ENCODE measurements at places on chromosomes 12 and 14.
A peak's percentile ranks its signal among the peaks of the same experiment; 100 is the strongest.

- no peak for DNase-seq
Observed at GRCh38 chr12:578748-579419, 84.4 kb downstream of the NINJ2 start.

DNA sequence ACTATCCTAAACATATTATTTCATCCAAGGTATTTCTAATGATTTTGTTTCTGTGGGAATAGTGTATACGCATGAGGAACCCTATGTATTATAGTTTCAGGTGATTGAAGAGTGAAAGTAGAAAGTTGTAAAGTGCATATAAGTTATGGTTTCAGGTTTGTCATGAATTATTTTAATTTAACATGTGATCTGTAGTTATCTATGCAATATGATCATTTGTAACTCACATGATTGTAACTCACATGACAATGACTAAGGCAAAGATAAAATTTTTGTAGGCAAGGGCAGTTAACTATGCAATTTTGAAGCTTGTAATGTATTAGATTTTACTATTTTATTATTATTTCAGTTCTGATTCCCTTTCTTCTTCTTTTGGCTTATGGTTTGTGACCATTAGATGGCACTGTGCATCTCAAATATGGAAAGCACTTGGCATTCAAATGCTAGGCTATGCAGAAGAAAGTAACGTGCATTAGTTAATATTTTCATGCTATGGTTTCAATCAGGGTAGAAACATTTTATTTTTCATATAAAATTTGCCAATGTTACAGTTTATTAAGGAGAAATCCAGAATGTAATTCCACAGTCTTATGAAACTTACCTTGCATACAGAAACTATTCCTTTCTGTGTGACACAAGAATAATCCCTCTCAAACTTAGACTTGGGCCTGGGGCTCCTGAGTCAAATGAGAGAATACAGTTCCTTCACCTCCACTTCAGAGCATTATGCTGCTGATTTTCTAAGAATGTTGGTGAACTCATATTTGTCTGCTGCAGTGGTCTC is 15.8 kb upstream of the TMEM30B start:
- peak; percentile 34 for DNase-seq

- DNase-seq: peak; percentile 48
Observed at GRCh38 chr14:84819528-84819927, 710.4 kb upstream of the FLRT2 start.

- DNase-seq: no peak
Observed at GRCh38 chr12:64860446-64860998, 36.1 kb downstream of the TBC1D30 start.

GRCh38 chr12:5777451-5777850 is 167.6 kb downstream of the ANO2 start:
- DNase-seq: peak; percentile 24

DNA sequence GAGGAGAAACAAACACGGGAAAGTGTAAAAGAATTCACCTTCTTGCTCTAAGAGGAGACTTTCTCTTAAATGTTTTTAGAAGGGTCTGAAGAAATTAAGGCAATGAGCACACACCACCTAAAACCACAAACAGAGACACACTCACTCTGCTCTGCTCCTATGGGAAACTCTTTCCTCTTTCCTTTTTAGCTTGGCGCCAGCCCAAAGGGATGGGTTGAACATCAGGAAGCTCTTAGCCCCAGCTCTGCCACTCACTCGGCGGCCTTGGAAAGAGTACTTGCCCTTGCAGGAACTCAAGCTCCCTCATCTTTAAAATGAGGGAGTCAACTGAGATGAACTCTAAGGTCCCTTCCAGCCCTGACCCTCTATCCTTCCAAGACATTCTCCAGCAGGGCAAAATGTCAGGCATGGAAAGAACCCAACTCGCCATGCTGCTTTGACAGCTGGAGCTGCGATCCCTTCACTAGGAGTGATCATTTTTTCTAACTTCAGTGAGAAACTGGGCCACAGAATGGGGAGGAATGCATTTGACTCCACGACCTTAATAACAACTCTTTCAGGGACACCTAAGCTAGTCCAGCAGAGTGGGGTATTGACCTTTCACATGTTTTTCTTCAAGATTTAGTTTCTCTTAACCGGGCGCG is 980 bp upstream of the RNASE8 start:
- DNase-seq: peak; percentile 75

- DNase-seq: no peak
Observed at GRCh38 chr14:103100281-103101121, 6.0 kb downstream of the EXOC3L4 start.

- peak; percentile 69 for DNase-seq
Observed at GRCh38 chr12:13233830-13234641, 37.5 kb downstream of the EMP1 start.

DNA sequence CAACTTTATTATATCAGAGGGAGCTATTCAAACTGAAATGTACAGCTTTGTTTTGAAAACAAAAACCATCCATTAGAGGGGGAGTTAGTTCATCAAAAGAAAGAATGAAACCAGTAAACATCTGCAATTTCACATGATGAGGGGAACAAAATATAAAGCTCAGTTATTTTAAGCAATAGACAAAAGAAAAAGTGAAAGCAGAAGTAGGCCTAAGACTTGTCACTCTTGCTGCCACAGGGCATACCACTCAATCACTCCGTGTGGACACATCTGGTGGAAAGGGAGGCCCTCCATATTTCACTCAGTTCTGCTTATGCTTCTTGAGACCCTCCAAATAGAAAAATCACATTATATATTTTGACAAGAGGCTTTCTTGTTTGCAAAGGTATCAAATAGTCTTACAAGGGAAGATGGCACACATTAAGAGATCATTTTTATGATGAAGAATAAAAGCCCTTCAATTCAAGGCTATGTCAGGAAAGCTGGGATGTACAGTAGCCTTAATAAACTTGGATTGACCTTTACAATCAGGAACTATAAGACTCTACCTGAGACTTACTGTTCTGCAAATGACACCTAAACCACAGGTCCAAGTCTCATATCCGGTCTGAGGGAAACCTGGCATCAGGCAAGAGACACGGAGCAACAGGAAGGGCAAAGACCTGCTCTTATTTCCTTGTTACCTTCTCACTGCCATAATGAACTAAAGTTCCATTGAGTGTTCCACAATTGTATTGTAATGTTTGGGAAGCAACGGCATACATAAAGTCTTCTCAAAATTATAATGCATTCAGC is 222.5 kb upstream of the GRIP1 start:
- DNase-seq: no peak

DNA sequence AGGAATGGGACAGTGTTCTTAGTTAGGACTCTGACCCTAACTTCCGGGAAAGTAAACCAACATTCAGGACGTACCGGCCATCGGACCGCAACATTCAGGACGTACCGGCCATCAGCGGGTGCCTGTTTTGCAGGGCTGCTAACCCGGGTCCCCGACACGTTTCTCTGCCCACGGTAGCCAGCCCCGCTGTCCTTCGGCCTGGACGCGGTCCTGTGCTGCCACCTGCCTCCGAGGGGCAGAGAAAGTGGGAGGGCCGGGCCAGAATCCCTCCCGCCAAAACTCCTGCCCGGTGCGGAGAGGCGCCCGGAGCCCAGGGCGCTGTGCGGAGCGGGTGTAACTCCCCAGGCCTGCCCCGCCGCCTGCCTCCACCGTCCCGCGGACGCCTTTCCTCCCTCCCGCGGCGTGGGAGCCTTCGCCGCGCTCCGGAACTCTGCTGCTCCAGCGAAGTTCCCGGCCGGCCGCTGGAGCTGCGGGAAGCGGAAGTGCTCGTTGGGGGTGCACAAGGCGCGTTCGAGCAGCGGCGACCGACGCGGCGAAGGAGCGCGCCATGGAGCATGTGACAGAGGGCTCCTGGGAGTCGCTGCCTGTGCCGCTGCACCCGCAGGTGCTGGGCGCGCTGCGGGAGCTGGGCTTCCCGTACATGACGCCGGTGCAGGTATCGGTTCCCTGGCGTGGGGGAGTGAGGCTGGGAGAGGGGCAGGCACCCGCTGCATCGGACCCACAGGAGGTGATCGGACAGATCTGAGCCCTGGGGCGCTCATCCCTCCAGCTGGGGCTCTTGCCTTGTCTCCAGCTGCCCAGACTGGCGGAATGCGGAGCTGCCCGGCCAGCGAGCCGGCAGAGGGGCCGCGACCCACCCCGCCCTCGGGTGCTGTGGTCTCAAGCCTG is at the start of gene DDX55:
Gene DDX55, plus strand, starts transcription at position 498 of the 888 bp plus-strand sequence. Its CDS starts 50 bp downstream, at position 548.
- DNase-seq: peak; percentile 75

- peak; percentile 29 for DNase-seq
Observed at GRCh38 chr12:92065018-92065499, 80.6 kb downstream of the BTG1 start.

- DNase-seq: no peak
Observed at GRCh38 chr14:32054536-32054935, 22.6 kb upstream of the ARHGAP5 start.

DNA sequence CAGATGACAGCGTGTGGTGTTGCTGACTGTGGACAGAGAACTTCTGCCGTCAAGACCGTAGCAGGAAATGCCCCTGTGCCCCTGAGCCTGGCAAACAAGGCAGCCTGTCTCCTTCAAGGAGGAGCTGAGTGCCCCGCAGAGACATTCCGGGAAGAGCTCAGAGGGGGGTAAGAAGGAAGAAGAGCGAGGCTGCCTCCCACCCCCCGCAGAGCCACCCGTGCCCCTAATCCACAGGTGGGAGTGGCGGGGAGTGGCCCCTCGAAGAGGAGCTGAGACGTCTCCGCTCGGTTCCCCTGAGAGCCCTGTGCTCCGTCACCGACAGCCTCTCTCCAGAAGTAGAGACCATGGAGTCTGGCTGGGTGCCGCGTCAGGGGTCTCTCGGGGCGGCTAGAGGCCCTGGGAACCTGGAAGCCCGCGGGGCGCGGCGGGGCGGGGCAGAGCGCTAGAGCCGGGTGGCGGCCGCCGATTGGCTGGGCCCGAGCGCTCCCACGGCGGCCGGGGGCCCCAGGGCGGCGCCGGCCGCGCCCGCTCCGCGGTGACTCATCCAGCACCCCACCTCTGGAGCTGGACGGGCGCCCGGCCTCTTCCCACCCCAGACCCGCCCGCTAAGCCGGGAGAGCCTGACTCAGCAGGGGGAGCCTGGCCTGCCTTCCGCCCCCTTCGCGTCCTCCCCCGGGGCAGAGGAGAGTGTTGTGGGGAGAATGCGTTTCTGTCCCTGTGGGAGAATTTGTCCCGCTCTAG is 25.2 kb upstream of the KRT78 start:
- DNase-seq: peak; percentile 94

DNA sequence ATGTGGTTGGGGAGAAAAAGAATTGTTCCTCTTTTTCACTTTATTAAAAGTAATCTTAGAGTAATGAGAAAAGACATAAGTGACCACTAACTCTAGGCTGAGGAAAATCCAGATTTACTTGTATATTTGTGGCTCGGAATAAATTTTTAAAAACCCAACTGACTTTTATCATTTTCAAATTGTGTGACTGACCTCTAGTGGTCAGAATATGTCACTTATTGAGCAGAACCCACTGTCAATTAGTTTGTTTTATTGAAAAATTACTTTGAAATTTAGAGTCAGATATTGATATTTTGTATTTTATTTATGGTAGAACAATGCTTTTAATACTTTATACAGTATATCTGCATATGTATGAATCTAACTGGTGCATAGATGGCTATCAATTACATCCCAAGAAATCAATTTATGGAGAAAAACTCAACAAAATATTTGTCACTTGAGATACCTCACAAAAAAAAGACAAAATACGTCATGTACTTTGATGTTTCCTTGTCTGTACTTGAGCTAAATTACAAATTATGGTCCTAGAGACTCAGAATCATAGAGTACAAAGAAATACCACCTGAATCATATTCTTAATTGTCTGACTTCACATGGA is 229.4 kb downstream of the CNTN1 start:
- DNase-seq: peak; percentile 24

DNA sequence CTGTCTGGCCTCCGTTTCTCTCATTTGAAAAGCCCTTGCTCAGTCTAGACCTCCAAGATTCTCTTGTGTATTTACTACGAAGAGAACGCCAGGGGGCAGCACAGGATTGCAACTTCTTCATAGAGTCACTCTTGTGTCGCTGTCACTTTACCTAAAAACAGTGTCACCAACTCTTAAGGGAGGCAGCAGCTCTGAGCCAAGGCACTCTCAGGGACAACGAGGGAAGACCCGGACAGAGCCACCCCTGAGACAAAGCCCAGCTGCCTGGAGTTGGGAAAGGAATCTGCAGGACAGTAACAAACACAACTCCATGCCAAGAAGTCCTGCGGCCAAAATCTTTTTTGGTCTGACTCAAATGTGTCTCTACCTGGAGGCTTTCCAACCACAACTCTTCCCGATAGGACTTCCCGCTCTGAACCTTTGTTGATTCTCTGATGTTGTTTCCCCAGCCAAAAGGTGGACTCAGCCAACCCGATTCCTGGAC is 9.6 kb upstream of the RPAP3 start:
- DNase-seq: peak; percentile 73

DNA sequence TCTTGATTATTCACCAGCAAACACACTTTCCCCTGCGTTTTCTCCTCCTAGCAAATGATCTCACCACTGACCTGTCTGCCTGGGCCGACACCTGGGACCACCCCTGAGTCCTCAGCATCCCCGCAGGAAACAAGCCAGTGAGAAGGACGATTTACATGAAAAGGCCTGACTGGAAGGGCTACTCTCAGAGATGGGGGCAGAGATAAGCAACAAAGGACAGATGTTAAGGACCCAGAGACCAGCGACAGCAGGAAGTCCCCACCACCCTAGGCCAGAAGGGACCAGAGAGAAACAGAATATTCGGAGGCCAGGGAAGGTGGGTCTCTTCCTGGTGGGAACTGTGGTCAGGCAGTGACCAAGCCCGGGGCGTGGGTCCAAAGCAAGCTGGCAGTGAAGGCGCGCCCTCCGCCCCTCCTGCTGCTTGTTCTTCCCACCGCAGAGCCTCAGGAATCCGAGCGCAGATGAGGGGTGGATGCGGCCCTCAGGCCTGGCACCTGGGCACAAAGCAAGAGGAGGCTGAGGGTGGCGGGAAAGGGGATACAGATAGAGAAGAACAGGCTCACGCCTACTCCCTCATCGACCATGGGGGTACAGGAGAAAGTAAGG is 55.8 kb downstream of the STX2 start:
- DNase-seq: no peak

- DNase-seq: peak; percentile 31
Observed at GRCh38 chr12:84702001-84702400, 210.6 kb downstream of the SLC6A15 start.

DNA sequence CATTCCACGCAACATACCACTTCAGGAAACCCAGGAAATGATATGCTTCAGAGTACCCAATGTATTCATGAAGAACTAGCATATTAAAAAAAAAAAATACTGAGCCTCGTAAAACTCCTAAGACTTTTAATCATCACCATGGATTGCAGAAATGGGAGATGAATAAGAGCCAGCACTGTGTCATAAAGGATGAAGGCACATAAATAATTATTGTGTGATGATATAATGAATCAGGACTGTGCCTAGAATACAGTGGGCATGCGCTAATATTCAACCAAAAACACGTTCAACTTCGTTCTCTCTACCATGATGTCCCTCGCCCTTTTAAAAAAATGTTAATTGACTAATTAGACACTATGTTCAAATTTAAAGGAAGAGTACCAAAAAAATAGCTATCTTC is 68.7 kb downstream of the CIT start:
- DNase-seq: peak; percentile 43

DNA sequence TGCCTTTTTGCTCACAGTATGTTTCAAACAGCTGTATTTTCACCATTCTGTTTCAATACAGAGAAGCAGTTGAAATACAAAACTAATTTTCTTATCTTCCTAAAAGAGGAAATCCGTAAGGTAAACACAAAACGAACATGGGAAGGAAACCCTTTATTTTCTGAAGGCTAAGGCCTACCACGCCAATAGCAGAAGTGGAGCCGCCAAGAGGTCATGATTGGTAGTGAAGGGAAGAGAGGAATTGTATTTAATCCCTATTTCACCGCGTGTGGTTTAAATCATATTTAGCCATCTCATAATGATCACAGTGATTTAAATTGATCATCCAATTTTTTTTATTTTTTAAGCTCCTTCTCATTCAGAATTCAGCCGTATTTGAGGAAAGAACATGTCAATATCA is 398.2 kb downstream of the PRKD1 start:
- no peak for DNase-seq

Data from fibroblast of upper back skin (primary cell).